CD4-positive, alpha-beta T cell treated with Interleukin-6 for 4 hours (primary cell): ENCODE measurements at places on chromosomes 2 and 18.

- no peak for DNase-seq
Measured at GRCh38 chr2:54585136-54585733, 129.1 kb downstream of the SPTBN1 start.

DNA sequence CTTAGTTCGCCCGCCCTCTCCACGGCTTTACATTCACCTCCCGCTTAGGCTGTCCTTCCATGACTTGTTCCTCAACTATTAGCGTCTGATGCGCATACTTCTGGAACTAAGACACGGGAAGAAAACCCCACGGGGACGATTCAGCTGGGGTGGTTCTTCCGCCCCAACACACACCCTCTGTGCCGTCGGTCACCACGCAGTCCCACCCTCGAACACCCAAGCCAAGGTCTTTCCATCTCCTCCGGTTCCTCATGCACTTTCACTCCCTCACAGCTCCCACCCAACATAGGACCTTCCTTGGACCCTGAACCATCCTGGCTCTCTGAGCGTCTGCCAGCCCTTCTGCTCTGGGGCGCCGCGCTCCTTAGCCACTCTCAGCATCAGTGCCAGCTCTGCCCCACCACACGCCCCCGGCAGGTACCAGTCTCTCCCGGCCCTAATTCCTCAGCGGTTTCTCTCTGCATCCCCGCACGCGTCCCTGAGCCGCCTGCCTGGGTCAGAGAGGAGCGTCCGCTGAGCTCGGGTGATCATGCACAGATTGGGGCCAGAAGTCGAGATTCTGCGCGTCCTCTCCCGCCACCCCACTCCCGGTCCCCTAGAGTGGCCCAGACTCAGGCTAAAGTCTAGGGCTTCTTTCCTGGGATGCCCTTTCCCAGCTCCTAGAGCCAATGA, 522 bp upstream of the SRD5A2 start:
- DNase-seq: no peak

- DNase-seq: no peak
Measured at GRCh38 chr2:113112441-113112840, 15.0 kb upstream of the IL1RN start.

- no peak for DNase-seq
Measured at GRCh38 chr2:28643327-28643726, 108.3 kb upstream of the PPP1CB start.

DNA sequence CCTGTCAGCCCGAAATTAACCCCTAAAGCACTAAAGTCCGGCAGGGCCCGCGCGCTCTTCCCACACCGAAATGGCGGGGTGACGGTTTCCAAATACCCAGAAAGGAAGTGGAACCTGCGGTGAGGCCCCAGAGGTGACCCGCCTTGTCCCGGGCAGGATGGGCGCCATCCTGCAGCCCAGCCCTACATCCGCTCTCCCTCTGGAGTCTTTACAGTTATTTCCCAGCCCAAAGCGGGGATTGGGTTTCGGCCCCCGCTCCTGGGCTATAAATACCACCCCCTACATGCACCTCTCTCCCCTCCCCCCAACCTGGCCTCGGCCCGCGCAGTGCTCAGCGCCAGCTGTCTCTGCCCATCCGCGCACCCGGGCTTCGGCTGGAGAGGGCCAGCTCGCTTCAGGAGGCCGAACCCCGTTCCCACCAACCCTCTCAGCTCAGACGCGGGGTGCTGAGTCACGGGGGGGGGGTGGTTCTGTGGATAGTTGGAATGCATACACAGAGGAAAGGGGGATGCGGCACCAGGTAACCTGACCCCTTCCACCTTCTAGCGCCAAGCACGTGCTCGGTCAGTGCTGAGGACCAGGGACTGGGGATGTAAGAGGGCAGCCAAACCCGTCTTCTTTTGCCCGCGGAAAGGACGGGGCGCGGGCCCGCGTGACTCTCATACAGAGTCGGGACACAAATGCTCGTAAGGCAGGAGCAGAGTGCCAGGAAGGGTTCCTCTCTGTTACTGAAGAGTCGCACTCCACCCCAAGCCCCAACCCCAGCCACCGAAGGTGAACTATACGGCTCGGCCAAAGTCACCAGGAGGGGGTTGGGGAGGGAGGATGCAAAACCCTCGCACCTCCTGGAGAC, at the start of gene TUBA4B:
Gene TUBA4B, plus strand, starts transcription at position 344 of the 853 bp plus-strand sequence. Its CDS starts 165 bp downstream, at position 509.
- peak; percentile 55 for DNase-seq

DNA sequence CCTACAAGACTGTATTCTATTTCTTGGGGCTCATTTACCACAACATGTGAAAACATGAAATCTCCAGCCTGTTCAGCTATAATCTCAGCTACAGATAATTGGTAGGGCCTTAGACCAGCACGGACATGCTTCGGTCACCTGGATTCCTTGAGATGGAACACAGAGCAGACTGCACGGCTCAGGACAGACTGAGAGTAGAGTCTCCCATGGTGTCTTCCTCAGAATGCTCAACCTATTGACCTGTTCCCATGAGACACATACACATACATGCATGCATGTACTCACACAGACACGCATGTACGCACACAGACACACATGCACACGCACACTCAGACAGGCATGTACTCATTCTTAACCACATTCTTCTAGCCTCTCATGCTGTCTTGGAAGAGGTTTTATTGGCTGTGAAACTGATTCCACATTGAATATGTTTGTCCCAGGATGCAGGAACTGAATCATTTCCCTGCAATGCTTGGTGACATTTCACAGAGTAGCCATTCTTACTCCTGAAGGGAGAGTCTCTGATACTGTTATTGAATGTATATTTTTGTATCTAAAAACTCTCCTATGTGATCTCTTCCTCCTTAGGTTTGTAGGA, 23.5 kb upstream of the BZW1 start:
- DNase-seq: no peak

GRCh38 chr2:231640641-231641111, 48.0 kb downstream of the TEX44 start:
- DNase-seq: no peak

GRCh38 chr18:23735021-23735464, 45.8 kb downstream of the LAMA3 start:
- no peak for DNase-seq

GRCh38 chr2:2254206-2254605, 76.9 kb downstream of the MYT1L start:
- no peak for DNase-seq

GRCh38 chr2:60356346-60356745, 197.1 kb downstream of the BCL11A start:
- no peak for DNase-seq

DNA sequence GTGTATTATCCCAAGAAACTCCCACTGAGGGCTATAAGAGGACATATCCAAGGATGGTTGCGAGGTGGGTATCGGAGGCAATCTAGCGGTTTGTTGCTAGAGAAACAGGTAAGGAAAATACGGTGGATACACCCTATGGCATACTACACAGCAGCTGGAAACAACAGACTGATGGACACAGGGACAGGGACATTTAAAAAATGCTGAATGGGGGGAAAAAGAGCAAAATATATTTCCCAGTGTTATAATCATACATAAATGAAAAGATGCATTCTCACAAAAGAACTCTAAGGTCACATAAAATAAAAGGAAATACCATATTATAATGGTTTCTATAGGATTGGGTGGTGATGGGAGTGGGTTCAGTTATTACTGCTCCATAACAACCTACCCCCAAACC, 95.9 kb downstream of the SMC6 start:
- no peak for DNase-seq

GRCh38 chr2:7976206-7976605, 705.6 kb upstream of the ID2 start:
- no peak for DNase-seq

DNA sequence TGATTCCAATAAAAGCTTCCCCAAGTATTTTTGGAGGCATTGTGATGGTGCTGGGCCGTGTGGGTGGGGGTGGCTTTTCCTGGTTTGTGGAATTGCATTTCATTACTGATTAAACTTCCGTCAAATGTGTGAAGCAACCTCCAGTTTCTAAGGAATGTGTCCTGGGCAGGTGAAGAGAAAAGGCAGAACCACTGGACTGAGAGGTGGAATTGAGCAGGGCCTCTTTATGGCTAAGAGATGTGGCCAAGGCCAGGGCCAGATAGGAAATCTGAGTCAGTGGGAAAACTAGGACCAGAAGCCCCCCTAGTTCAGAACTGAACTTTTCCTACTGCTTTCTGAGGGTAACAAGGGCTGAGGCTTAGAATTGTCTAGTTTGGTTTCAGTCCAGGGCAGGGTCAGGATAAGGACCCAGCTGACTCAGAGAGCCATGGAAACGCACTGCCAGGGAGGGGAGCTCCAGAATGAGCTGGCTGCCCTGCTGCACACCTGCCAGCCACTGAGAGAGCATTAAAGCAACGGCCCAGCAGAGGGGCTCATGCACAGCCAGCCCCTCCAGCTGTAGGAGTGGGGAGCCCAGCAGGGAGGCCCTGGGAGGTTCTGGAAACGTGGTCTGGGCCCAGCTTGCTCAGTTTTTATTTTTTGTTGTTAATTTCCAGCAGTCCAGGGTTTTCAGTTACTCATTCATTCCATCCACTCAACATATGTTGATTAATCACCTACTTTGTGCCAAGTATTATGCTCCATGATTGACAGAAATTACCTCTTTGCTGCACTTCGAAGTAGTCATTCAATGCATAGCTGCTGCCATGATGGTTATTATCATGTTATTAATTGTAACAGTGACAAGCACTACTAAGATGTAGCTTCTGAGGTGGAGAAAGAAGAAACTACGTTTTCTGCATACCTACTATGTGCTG, 156.1 kb downstream of the MSH2 start:
- no peak for DNase-seq

- no peak for DNase-seq
Measured at GRCh38 chr18:63244607-63245006, 75.0 kb downstream of the BCL2 start.

DNA sequence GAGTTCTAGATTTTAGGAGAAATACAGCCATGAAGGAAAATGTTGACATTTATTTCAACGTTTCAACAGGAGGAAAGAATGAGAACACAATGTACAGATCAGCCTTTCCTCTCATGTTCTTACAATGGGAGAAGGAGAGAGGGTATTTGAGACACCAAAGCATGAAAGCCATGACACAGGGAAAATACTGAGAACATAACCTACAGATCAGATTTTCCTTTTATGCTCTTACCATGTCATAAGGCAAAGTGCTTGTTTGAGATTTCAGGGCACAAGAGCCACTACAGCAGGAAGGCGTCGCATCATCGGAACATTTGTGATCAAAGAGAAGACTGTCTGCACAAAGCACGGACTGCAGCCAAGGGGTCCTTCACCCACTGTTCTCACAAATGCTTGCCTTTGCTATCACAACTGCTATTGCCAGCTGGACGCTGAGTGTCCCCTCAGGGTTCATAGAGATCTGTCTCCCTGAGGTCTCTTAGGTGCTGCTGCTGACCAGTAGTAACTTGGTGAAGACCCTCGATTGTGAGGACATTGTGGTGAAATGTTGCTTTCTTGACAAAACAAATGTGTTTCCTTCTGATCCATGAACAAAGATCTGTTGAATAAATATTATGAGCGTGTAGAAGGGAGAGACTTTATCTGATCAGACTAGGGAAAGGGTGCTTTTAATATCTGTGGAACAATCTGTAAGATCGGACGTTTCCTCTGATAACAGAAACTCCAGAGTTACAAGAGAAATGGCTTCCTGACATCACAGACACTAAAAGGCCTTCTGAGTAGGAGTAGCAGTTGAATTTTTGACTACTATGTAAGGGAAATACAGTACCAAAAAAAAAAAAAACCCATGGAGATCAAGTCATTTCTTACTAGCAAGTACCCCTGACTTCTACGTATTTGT, 6.4 kb upstream of the IL1RL1 start:
- DNase-seq: peak; percentile 7

DNA sequence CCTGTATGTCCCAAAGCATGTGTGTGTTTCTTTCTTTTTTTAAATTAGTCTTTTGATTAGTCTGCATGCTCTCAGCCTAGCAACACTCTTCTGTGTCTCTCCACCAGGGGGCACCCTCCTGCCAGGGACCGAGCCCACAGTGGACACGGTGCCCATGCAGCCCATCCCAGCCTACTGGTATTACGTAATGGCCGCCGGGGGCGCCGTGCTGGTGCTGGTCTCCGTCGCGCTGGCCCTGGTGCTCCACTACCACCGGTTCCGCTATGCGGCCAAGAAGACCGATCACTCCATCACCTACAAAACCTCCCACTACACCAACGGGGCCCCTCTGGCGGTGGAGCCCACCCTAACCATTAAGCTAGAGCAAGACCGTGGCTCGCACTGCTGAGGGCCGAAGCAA, 93.8 kb downstream of the NRP2 start:
- peak; percentile 8 for DNase-seq

DNA sequence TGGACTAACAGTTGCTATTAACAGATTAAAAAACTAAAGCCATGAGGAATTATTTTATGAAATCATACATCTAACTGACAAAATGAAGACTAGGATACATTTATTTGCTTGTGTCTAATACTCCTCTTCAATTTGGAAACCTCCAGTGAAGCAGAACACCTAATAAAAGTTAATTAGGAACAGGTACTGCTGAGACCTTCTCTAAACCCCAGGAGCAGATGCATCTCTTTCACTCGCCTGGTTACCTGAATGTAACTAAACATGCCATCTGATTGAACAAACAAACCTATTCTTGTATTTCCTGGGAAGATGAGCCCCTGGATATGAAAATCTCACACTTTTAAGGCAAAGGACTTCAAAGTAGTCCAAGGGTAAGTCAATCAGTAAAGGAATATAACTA, 898.2 kb downstream of the NRXN1 start:
- no peak for DNase-seq

GRCh38 chr2:1656326-1656960, 87.9 kb downstream of the PXDN start:
- no peak for DNase-seq

- DNase-seq: no peak
Measured at GRCh38 chr18:12376034-12376753, 833 bp downstream of the AFG3L2 start.

DNA sequence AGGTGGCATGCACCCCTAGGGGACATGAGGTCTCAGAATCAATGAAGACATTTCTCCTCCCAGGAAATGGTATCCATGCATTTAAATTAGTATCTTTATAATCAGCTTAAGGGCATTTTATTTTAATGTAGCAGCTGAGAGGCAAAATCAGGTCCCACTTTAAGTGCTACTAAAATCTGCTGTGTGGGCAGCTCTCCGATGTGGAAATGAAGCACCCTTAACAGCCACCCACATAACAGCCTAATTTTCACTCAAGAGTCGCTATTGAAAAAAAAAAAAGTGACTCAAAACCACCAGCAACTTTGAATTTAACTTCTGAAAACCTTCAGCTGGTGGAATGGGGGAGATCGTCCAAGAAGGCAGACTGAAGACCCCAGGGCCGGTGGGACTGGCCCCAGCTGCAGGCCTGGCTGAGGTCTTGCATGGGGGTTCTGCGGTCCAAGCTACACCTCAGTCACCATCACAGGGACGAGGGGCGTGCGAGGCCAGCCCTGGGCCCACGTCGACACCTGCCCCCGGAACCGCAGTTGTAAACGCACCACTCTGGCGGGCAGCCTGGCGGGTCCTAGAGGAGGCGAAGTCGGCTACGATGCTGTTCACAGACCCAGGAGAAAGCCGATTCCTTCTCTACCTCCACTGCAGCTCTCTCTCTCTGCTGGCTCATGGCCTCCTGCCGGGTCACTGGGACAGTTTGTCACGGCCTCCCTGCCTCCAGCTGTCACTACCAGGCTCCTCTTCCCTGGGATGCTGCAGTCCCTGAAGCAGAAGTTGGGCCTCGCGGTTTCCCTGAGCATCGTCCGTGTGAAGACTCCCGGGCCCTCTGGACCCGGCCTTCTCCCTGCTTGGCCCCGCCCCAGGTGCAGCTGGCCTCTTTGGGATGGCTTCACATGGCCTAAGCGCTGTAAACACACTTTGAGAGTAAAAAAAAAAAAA, 111.9 kb downstream of the KCNF1 start:
- no peak for DNase-seq

GRCh38 chr2:226888971-226889370, 53.1 kb downstream of the RHBDD1 start:
- no peak for DNase-seq

- no peak for DNase-seq
Measured at GRCh38 chr2:167100506-167100905, 212.2 kb downstream of the XIRP2 start.
